ENCODE measurements at places on chromosomes 7 and 10.

DNA sequence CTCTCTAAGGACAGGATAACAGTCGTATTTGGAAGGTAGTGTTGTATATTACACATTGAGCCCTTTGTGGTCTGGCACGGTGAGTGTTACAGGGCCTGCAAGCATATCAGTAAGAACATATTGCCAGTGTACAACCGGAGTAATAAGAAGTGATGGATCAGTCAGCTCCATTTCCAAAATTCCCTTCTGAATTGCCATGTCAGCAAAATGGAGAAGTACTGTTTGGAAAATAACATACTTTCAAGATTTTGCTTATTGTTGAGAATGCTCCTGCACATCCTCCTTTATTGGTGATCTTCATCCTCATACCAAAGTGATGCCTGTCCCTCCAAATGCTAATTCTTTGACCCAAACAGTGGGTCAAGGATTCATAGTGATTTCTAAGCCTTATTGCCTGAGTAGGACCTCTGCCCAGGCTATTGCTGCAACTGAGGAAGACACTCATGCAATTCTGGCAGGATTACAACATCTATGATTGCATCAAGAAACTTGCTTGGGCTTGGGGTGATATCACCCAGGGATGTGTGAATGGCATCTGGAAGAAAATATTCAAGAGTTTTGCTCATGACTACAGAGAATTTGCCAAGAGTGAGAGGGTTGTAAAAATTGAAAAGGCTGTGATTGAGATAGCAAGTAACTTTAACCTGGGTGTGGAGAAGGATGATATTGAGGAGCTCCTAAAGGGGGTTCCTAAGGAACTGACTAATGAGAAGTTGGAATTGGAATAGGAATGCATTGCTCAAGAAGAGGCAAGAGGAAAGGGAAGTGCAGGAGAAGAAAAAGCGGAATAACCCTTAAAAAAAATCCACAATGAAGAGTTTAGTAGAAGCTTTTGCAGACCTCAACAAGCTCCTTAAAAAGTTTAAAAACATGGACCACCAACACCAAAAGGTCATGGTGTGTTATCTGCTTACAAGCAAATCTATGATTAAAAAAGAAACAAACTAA, 452.2 kb upstream of the SORCS1 start:
- peak; percentile 64 for DNase-seq

DNA sequence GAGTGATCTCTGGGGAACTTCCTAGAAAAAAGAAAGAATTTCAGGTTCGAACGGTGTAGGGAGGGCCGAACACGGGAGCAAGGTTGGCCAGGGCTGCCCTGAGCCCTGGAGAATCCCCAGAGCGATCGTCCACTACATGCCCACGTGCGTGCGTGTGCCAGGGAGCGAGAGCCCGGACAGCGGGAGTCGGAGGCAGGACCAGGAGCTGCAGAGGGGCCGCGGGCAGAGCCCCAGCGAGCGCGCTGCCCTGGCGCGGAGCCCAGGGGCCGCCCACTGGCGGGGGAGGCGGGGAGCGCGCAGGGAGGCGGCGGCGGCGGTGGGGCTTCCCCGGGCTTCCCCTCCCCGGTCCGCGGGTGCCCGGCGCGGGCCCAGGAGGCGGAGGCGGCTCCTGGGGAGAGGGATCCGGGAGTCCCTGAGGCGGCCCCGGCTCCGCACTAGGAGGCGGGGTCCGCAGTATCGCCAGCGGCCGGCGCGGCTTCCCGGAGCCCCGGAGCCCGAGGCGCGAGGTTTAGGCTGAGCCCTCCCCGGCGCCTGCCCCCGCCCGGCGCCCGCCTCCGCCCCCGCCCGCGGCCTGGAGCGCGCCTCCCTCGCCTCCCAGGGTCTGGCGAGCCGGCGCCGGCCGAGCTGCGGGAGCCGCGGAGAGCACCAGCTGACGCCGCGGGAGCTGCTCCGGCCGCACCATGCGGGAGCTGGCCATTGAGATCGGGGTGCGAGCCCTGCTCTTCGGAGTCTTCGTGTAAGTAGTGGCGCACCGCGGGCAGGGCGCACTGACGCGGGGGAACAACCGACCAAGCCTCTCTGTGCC, at the start of gene PLPP4:
TSS of gene PLPP4 (plus strand) at position 602 of the 805 bp plus-strand sequence. CDS start at position 681, 79 bp downstream.
- DNase-seq: no peak

DNA sequence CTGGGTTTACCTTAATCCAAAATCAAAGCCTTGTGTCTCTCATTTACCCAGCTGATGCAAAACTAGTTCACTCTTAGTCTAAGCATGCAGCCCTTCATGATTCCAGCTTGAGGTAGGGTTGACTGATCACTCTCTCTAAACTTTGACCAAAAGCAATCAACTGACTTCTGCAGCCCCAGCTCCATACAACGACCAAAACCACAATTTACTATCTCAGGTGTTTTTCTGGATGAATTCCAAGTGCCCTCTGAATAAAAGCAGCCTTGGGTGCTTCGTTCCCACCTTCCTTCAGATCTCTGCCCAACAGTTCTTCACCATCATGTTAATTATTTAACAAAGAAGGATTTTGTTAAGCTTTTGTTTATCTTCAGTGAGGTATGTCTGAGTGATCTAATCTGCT, 62.6 kb downstream of the CCDC6 start:
- DNase-seq: no peak

GRCh38 chr7:632831-633210, 93.7 kb upstream of the DNAAF5 start:
- no peak for DNase-seq

- DNase-seq: no peak
These were observed 1.2 kb upstream of the PGAM2 start for GRCh38 chr7:44066494-44067063.

DNA sequence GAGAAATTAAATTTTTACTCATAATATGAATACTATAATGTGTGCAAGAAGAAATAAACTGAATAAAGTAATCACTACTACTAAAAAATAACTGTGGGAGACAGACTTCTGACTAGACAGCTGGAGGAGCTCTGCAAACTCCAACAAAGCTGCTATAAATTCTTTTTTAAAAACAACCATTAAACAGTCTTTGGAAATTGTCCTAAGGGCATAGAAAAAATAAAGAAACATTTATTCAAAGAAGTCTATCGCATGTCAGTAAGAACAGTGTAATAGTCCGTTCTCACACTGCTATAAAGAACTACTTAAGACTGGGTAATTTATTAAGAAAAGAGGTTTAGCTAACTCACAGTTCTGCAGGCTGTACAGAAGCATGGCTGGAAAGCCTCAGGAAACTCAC, 56.0 kb downstream of the ZPBP start:
- DNase-seq: no peak

DNA sequence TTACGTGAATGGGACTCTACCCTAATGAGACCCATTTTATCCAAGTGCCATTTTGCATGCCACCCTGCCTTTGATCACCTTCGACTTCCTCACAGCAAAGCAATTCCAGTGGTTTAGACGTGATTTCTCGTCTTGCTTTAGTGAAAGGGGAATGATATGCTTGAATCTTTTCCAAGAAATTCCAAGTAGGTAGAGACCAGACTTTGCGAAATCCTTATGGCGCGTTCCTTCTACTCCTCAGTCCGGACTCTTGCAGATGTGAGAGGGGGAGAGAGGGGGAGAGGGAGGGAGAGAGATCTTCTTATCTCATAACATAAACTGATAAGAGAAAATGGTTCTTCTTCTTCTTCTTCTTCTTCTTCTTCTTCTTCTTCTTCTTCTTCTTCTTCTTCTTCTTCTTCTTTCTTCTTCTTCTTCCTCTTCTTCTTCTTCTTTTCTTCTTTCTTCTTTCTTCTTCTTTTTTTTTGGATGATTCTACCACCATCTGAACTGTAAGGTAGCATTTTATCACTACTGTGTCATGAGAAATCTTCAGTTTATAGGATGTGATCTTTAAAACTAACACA, 883 bp downstream of the SPAG6 start:
- DNase-seq: no peak

DNA sequence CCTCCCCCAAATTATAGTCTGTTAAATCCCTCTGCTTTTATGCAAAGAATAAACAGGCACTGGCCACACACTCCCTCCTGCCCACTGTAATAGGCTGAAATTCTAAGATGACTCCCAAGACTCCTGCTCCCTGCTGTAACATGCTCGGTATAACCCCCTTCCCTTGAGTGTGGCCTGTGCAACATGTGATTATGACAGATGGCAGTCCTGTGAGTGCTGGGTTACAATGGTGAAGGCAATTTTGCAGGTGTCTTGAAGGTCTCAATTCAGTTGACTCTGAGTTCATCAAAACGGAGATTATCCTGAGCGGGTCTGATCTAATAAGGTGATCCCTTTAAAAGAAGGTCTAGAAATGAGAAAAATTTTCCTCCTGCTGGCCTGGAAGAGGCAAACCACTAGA, 55.9 kb downstream of the CREB3L2 start:
- no peak for DNase-seq

DNA sequence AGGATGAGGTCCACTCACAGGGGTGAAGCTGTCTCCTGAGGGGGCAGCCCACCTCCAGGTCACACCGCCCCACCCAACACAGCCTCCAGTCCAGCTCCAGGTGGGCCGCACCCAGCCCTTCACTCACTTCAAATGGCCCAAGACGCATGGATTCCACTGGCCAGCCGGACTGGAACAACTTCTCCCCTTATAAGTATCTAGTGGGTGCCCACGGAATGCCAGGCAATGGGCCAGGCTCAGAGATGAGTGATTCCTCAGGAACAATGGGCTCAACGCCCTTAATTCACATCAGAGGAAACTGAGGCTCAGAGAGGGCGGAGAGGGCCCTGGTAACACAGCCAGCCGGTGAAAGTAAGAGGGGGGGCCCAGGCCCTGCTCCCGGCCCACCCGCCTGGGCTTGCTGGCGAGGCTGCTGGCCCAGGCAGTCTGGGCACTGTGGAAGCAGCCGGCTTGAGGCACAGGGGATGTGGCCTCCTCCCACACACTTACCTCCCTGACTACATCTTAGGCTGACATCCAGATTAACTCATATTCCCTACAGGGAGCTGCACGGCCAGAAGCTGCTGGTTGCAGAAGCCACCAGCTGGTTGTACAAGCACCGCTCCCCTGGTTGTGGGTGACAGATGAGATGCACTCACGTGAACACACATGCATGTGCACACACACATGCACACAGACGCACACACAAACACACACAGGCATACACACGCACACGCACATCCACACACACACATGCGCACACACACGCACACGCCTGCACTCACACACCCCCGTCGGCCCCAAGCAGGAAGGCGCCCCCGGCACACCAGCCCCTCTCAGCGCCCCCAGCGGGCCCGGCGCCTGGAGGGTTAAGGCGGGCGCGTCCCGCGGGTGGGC, 1.0 kb upstream of the FAM20C start:
- DNase-seq: peak; percentile 95

DNA sequence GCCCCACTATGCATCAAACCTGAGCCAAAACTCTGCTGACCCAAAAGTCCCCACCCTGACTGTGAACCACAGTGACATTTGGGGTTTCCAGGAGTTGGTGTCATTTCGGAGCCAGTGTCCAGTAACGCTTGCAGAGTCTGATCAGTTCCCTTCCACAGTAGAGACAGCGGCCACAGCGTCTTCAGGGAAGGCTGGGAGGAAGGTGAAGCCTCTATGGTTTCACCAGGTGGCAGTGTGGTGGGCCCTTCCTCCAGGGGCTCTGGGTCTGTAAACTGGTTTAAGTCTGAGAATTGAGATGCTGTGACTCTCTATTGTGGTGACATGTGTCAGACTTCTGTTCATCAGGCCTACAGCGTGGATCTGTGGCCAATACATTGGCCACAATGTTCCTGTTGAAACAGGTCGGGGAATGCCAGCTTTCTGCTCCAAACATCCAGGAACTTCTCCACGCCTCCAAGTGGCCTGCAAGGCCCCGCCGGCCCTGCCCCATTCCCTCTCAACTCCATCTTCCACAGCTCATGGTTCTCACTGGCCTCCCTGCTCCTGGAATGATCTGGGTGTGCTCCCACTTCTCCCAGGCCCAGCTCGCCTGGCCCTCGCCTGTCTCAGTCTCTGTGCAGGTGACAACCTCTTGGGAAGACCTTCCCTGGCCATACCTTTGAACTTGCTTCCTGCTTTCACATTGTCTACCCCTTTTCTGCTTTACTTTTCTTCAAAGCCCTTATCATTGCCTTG, 124.5 kb upstream of the FAM20C start:
- DNase-seq: peak; percentile 67

DNA sequence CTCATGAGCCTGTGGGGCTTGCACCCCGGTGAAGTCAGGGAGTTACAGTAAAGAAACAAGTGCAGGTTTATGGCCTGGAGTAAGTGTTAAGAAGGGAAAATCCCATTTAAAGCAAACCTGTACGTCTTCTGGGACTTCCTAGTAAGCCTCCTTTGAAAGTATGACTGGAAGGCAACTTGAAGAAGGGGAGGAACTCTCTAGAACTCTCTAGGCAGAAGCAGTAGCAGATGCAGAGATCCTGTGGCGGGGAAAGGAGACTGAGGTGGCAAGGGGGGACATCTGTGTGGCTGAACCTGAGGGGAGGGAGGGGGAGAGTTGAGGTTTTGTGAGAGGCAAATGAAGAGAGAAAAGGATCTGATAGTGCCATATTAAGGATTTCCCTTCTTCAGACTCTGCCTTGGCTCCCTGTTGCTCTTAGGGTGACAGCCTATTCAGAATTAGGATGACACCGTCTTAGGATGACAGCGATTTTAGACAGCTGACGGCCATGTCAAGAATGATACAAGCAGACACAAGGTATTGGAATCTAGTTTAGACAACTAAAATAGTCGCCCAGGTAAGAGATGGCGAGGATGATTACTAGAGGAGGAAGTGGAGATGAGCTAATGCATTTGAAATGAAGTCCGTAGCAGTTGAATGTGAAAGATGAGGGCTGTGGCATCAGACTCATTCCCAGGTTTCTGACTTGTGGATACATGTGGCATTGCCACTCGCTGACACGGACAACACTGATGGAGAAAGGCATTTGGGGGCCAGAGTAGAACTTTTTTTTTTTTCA, 29.0 kb downstream of the CUL1 start:
- DNase-seq: no peak

GRCh38 chr7:26087321-26088091, 64.5 kb upstream of the NFE2L3 start:
- DNase-seq: peak; percentile 3

DNA sequence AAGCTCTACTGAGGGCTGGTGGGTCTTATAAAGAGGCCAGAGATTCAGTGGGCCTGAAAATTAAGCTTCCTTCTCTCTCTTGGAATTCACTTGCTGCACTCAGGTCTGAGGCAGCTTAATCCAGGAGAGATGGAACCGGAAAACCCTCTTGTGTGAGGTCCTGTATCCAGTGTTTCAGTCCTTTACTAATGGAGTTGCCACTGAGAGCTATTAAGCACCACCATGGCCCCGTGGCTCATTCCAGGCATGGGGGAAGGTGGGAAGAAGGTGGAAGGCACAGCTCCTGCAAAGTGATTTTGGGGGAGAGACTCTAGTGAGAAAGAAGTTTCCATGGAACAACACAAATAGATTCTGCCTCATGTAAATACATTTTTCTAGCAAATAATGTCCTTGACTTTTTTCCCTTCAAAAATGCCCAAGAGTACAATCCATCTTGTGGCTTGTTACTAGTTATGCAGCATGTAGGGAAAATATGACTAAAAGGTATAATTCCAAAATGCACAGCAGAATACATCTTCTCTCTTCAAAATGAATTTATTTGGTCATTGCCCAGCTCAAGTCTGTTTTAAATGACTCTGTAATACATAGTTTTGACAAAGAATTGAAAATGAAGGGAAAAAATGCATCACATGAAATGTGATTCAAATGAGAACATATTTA, 46.7 kb upstream of the FOXI2 start:
- no peak for DNase-seq
